ENCODE measurements at places on chromosomes 2 and 18.

- DNase-seq, result peak; percentile 7
These were observed 42.0 kb downstream of the SLC4A5 start for GRCh38 chr2:74301262-74301661.

DNA sequence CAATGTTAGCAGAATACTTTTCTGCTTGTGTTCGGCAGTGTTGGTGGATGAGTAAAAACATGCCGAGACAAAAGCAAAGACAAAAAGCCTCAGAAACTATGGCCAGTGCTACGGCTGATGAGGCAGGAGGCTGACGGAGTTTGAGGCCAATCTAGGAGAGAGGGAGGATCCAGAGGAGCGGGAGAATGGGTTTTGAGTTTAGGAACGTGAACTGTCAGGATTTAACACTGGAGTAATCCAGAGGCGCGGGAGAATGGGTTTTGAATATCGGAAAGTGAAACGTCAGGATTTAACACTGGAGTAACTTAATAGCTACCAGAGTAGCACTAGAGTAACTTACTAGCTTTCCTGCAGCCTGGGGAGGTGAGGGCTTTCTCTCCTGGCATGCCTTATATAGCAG, 37.4 kb downstream of the LYPD6B start:
- no peak for DNase-seq

DNA sequence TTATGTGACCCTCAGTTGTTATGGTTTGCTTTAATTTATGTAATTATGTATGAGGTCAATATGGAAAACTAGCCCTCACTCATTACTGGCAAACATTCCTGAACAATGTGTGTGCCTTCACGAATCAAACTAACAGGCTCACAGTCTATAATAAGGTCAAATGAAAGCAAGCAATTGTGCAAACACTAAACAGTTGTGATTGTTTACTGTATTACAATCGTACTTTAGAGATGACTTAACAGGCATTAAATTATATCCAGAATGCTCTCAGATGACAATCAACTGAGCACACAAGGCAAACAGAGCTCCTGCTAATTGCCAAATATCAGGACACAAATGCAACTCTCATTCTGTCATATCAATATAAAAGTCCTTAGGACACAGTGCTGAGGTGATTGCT, 29.5 kb downstream of the COL5A2 start:
- DNase-seq, result peak; percentile 75

- DNase-seq, result peak; percentile 28
These were observed 29.7 kb downstream of the NOL10 start for GRCh38 chr2:10659898-10660568.

DNA sequence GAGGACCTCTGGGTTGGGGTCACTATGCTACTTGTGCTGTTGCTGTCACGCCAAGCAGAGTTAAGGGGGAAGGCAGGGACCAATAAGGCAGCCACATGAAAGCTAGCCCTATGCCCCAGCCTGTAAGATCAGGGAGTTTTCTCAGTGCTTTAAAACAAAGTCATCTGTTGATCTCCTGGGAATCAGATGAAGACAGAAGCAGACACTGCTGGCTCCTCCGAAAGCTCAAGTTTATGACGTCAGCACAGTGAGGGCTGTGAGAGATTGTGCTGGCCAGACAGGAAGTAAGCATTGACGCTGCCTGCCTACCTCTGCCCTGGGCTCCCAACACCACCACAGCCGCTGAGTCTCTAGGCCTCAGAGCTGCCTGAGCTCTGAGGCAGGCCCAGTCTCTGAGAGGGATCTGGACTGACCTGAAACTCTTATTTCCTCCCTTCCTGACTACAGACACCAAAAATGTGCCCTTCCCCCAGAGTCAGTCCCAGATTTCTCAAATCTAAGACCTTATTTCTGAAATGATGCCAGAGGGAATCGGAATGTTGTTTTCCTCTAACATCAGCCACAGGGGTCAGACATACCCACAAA, 118.1 kb upstream of the EPAS1 start:
- DNase-seq, result no peak

DNA sequence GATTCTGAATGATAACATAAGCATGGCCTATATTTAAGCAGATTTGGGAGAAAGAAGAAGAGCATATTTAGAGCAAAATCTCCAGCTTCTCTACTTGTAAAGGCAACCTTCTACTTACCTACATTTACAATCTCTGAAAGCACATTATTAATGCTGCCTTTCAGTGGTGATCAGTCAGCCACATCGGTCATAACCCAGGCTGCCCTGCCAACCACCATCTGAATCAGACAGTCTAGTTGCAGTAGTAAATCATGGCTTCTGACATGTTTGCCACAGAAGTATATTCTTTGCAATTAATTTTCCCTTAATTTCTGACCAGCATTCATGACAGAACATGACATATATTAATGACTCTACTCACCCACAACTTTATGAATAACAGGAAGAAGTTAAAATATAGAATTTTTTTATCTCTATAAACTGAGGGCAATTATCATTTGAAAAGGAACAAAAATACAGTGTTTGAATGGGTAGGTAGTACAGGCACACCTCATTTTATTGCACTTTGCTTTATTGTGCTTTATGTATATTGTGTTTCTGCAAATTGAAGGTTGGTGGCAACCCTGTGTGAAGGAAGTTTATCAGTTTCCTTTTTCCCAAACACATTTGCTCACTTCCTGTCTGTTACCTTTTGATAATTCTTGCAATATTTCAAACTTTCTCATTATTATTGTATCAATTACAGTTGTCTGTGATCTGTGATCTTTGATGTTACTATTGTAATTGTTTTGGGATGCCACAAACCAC, 531.6 kb upstream of the CHAC2 start:
- DNase-seq, result peak; percentile 100

- DNase-seq, result peak; percentile 48
These were observed 217.8 kb upstream of the STON1 start for GRCh38 chr2:48312126-48312525.

DNA sequence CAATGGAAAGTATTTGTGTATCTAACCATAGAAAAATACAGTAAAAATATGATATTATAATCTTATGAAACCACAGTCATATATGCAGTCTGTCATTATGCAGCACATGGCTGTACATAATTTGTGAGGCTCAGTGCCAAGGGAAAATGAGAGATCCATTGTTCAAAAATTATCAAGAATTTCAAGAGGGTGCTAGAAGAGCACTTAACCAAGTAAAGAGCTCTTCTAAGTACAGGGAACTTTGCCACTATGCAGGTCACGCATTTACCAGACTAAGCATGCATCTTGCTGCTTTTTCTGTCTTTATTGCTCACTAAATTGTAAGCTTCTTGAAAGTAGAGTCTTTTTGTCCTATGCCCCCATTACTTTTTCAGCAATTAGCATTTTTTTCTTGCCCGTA, 438.0 kb downstream of the LRP1B start:
- no peak for DNase-seq

- peak; percentile 33 for DNase-seq
These were observed 440.1 kb downstream of the ZEB2 start for GRCh38 chr2:144079803-144080202.

- no peak for DNase-seq
These were observed 270.5 kb downstream of the ACTR3 start for GRCh38 chr2:114160263-114160981.

DNA sequence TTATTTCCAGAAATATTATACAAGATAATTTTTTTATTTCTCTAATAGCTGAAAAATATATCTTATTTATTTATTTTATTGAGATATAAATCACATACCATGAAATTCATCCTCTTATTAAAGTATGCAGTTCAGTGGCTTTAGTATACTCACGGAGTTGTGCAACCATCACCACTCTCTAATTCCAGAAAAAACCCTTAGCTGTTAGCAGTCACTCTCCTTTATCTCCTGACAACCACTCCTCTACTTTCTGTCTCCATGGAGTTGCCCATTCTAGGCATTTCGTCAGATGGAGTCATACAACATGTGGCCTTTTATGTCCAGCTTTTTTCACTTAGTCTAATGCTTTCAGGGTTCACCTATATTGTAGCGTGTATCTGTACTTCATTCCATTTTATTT, 66.5 kb downstream of the TCF7L1 start:
- no peak for DNase-seq

- DNase-seq, result no peak
These were observed 5.0 kb upstream of the ZSWIM2 start for GRCh38 chr2:186853951-186854350.

DNA sequence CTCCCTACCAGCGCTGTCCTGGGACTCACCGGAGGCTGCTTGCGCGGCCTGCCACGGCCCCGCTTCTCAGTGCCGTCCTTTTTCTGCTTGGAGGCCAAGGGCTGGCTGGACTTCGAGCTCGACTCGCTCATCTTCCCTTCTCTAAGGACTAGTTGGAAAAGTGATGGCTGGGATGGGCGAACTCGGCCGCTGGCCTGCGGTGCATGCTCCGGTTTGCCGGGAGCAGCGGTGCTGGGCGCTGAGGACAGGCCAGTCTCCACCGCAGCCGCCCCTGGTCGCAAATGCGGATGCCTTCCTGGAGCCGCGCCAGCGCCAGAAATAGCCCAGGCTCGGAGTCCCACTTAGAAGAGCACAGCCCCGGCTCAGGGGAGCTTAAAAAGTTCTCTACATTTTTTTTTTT, 3.1 kb downstream of the C2orf81 start:
- DNase-seq, result no peak

GRCh38 chr2:179311101-179311500, 46.5 kb upstream of the SESTD1 start:
- DNase-seq, result peak; percentile 39

DNA sequence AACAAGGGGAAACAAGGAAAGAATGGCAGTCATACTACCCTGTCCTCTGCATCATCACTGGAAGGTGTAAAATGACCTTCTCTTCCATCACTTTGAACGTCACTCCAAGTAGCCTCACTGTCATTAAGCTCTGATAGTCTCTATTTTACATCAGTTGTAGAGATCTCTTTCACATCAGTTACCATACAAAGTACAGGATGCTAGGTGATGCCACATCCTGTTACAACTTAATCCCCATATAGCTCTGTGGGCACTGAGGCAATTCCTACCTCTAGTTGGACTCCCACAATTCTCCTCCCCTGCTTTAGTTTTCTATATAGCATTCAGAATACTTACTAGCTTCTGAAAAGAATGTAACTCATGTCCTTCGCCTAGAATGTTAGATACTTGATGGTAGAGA, 55.1 kb upstream of the TTC27 start:
- no peak for DNase-seq

DNA sequence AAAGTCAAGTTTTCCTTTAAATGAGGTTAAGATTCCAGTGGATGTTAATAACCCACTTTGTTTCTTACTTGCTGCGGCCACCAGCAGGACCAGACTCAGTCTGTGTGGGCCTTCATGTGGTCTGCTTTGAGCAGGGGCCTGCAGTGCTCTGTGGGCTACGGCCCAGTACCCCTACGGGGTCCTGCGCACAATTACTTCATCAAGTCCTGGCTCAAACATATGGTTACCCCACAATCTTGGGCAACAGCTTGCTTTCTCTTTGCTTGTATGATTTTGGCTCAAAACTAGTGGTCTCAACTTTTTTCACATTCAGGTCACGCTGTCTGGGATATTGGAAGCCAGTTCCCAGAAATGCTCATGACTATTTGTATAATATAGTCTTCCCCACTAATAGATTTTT, 64.2 kb downstream of the PTPN2 start:
- no peak for DNase-seq

GRCh38 chr2:45741161-45741850, 89.8 kb downstream of the PRKCE start:
- DNase-seq, result no peak

DNA sequence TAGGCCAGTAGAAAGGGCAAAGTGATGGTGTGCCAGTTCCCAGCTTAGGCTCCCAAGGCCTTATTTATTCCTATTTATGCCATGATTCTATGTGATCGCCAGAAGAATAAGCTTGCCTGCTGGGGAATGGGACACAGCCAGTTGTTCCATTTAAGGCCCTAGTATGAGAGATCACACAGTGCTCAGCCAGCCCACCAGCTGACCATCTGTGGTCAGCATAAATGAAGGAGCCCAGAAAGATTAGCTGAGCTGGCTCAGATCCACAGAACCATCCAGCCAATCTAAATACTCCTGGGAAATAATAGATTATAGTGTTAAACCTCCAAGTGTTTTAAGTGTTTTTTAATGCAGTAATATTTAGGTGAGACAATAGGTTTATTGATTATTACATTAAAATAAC, 12.6 kb upstream of the L3MBTL4 start:
- DNase-seq, result peak; percentile 82

GRCh38 chr2:237717366-237718276, 81.0 kb upstream of the RBM44 start:
- no peak for DNase-seq

GRCh38 chr2:179532863-179533278, 268.2 kb upstream of the SESTD1 start:
- peak; percentile 81 for DNase-seq

DNA sequence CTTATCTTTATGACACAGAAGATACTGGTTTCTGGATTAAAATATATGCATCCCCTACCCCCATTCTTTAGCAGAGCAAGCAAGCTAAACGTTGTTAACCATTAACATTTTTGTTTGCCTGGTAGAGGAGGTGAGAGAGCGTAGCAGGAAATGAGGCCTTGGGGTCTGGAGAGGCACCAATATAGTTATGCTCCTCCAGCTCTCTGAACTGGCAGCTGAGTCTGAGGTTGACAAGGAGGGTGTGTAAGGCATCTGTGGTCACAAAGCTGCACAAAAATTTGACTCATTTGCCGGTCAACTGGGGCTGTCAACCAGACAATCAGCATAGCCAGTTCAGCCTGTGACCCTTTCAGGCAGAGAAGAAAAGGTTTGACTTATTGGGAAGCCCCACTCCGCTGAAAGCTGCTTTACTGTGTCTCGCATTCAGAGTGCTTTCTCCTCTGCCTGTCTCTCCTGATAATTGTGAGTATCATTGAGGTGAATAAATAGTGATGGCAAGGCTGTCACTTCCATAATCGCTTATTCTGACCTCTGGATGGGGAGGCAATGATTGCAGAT, 647.5 kb upstream of the SETBP1 start:
- DNase-seq, result no peak

- no peak for DNase-seq
These were observed 590.9 kb downstream of the IRS1 start for GRCh38 chr2:226208726-226209125.

DNA sequence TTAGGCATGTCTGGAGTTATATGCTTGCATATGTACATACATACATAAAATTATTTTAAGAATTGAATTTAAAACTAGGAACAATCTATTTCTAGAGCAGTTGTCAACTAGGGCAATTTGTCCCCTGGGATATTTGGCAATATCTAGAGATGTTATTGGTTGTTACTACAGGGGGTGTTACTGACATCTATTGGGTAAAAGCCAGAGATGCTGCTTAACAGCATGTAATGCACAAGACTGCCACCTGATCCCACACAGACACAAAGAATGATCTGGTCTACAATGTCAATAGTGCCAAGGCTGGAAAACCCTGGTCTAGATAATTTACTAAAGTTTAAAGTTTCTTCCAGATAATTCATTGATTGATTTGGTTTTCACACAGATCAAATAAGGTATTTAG, 185.3 kb downstream of the NYAP2 start:
- peak; percentile 87 for DNase-seq

DNA sequence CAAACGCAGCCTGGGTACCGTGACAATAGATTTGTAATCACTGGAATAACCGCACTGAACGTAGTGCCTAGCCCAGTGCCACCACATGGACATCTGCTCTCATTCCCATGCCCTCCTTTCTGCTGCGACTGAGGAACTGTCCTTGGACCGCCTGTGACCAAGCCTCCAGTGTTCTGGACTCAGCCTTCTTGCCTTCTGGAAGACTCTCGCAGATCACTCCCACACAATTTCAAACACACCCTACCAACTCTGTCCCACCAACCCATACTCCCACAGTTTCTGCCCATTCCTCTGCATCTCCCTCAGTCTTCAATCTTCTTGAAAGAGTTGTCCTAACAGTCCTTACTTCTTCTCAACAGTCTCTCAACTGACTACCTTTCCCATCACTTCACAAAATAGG, 2.1 kb downstream of the RNF149 start:
- no peak for DNase-seq
